NCI-H226 (cell line): ENCODE measurements at places on chromosomes 11 and 22.

DNA sequence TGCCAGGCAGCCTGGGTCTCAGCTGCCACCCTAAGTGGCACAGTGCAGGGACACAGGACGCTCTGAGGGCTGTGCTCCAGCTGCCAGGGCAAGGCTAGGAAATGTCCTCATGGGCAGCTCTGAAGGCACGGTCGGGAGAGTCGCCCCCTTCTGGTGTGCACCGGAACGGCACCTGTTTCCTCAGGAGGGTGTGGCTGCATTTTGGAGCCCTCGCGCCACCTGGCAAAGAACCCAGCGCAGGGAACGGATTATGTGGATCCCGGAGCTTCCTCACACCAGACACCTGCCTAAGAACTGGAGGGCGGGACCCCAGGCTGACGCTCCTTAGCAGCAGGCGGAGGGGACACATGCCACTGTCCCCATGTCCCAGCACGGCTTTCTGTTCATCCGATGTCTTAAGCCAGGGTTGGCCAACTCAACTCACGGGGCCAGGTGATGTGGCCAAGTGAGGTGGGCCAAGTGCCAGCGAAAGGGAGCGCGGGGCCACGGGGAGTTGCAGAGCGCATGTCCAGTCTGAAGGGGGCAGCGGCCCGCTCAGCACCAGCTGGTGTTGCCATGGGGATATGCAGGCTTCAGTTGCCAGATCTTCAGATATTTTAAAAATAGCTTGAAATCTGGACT is 5.1 kb upstream of the SLC22A8 start:
- DNase-seq = no peak

- no peak for DNase-seq
Observed at GRCh38 chr11:11622340-11622706, 518 bp upstream of the GALNT18 start.

DNA sequence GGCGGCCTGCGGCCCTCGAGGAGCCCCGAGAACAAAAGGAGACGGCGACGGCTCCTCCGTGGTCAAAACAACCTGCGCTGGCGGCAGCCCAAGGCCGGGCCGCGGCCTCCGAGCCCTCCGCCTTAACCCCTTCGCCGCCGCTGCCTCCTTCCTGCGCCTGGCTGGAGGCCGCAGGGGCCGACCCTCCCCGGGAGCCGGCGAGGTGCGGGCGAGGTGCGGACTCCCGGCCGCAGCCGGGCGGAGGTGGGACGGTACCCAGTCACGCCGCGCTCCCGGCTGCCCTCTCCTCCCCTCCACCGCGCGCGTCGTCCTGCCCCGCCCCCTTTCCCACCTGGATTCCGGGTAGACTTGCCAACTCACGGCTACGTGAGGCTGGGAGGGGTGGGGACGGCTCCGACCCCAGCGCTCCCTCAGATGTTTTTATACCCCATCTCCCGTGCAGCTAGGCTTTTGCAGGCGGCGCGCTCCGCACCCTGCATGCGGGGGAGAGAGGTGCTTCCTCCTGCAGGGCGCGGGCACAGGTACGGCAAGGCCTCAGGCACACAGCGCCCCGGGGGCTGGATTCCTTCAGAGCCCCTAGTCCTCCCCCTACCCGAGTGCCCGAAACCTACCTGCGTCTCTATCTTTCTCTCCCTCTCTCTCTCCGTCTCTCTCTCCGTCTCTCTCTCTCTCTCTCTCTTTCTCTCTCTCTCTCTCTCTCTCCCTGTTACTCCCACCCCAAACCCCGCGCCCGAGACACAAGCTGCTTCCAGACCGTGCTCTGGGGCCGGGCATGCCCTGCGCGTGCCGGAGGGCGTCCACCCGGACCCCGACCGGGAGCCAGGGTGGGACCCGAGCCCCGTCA is 2.0 kb downstream of the PDGFB start:
- DNase-seq = peak; percentile 33

- DNase-seq = no peak
Observed at GRCh38 chr11:131465039-131465438, 94.6 kb downstream of the NTM start.

DNA sequence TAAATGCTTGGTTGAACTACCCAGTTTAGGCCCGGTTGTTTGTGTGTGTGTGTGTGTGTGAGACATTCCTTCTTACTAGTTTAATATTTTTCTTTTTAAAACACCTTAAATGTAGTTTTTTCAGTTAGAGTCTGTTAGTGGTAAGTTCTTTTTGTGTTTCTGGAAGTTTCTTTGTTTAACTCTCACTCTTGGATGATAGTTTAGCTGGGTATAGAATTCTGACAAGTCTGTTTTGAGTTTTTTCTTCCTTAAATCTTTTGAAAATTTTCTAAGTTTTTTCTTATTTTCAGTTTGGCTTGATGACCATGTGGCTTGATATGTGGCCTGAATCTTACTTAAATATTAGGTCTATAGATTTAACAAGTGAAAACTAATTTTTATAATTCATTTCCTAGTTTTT is 60.1 kb downstream of the PDE3B start:
- no peak for DNase-seq

DNA sequence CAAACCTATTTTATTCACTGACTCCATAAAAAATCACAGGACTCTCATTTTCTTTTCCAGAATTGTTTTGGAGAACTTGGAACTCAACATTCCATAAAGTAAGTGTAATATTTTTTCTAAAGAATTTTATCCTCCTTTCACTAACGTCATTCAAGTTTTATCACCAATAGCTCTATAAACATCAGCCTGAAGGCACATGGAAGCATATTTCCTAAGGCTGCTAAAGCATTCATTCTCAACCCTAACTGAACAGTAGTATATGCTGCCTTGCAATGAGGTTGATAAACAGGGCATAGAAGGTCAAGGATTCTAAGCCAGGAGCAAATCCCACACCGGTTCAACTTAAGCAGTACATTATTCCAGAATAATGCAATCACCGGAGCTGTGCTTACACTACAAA is 273.9 kb downstream of the RAB38 start:
- peak; percentile 93 for DNase-seq

DNA sequence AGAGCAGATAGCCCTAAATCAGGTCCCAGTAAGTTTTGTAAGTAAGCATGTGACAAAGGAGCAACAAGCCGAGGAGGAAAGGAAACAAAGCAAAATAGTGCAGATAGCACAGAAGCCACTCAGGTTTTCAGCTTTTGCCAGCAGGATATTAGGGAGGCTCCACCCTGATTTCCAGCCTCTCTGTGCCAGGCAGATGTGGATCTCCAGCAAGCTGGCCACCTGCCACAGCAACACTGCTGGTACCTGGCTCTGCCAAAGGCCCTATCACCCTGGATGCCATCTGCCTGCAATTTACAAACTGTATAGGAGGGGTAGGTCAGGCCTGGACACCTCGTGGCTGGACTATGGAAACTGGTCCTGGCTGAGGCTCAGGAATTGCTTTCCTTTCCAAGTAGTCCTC is 12.2 kb upstream of the NNMT start:
- peak; percentile 65 for DNase-seq

- no peak for DNase-seq
Observed at GRCh38 chr11:36598051-36598450, at the start of gene RAG2. RAG2 (minus strand) TSS chr11:36598236; CDS start chr11:36594168, 4,068 bp downstream.

DNA sequence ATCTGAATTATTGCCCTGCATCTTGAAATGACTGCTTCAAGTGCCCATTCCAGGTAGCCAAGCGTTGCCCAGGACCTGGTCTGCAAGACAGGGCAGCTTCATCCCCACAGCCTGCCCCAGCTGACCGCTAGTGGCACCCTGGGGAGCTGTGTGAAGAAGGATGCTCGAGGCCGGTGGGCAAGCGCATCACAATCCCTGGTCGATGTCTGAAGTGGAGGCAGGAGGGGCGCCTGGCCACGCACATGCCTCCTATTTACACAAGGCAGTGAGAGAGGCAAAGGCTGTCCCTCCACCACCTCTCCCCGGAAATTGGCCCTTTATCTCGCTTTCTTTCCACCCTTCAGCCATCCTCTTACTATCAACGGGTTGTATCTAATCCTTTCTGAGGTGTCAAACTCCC is 28.1 kb upstream of the PHF21A start:
- DNase-seq = no peak

DNA sequence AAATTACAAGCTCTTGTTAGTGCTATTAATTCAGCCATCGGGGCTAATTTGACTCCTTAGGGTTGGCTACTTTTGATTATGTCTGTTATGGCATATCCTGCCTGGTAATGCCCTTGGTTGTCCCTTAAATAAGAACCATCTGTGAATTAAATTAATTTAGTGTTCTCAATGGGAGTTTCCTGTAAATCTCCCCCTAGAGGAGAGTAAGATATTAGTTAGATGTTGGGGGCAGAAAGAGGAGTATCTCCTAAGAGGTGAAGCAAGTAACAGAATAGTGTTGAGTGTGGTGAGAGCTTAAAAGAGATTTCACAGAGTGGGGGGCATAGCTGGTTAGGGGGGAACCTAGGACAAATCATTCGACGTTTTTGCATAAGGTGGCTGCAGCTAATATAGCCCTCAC is 1126.9 kb downstream of the JRKL start:
- DNase-seq = no peak

DNA sequence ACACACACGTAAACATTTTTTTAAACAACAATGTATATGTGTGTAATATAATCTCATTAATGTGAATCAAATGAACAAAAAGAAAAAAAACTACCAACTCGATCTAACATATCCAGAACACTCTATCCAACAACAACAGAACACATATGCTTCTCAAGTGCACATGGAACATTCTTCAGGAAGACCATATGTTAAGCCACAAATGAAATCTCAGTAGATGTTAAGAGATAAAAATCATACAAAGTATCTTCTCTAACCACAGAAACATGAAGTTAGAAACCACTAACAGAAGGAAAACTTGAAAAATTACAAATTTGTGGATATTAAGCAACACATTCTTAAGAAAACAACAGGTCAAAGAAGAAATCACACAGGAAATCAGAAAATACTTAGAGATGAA is 25.5 kb upstream of the TMEM45B start:
- no peak for DNase-seq

DNA sequence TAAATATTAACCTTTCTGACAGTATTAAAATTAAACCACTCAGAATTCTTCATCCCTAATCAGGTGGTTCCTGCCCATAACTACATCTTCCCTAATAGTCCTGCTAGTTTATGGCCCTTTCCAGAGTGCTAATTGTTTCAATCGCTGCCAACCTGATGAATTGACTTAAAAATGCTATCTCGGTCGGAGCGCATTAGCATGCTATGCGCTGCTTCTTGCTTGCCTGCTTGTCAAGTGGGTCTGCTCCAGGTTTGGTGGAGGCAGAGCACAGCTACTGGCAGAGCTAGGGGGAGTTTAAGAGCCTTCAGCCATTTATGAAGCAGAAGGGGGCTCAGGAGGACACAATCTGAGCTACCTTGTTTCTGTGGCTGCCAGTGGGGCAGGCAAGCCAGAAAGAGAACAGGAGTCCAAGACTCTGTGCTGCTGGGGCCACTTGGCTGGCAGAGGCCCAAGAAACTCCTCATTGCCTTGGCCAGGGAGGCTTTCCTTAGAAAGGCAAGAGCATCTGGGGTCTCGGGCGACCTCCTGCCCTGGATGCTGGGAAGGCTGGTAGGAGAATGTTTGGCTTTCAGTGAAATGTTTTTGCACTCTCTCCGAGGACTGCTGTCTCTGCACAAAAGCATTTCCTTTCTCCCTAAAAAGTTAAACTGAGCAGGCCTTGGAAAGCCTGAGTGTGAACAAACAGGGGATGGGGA is 62.1 kb upstream of the PHOX2A start:
- DNase-seq = no peak

GRCh38 chr11:114172055-114172861 is 112.7 kb downstream of the ZBTB16 start:
- DNase-seq = no peak

- DNase-seq = no peak
Observed at GRCh38 chr22:37259540-37260029, 15.5 kb upstream of the RAC2 start.

GRCh38 chr11:47499161-47499560 is 50.2 kb upstream of the RAPSN start:
- DNase-seq = no peak

DNA sequence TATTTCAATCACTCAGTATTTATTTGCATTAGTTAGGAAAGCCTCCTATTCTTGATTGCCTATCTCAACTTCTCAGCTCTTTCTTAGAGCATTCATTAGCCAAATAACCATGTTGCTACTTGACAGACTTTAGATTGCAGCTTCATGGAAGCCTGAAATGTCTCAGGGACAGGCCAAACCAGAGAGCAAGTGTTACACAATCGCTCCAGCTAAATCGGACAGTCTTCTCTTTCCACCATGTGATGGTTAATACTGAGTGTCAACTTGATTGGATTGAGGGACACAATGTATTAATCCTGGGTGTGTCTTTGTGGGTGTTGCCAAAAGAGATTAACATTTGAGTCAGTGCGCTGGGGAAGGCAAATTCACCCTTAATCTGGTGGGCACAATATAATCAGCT is 106.5 kb upstream of the DRD2 start:
- DNase-seq = no peak

DNA sequence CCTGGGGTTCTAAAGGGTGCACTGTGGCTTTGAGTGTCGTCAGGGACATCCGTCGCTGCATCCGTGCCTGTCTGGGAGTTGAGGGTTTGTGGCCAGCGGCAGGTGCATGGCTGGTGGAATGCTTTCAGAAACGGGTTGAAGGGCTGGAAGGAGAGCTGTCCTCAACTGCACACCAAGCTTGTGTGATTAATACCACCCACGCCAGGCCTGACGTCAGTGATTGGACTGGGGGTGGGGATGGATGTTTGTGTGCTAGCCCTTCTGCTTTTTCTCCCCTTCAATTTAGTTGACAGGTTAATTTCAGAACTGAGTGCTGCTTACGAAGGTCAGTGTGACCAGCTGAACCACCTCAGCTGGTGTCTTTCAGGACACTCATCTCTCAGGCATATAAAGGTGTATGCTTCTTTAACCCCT is 3.2 kb upstream of the GAB2 start:
- peak; percentile 88 for DNase-seq

GRCh38 chr11:130427581-130428315 is 661 bp downstream of the ADAMTS8 start:
- DNase-seq = no peak

GRCh38 chr11:5103066-5103465 is 33.7 kb downstream of the OR52E1 start:
- no peak for DNase-seq
